ENCODE measurements at places on chromosomes 6 and 20.

DNA sequence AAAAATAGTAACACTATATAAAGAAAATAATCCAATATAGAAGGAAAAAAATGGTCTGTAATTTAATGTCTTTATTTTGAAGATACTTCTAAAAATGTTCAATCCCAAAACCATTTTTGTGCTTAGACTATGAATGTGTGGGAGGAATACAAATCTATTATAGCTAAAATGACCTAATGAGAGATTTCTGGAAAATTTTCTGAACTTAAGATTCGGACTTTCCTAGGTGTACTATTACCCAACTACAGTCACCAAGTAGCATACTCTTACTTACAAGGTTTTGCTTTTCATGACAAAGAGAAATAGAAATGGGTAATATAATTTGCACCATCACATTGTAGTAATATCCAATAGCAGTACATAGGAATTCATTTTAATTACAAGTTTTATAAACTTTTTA lies 29.9 kb downstream of the MAP3K7 start:
- no peak for DNase-seq

DNA sequence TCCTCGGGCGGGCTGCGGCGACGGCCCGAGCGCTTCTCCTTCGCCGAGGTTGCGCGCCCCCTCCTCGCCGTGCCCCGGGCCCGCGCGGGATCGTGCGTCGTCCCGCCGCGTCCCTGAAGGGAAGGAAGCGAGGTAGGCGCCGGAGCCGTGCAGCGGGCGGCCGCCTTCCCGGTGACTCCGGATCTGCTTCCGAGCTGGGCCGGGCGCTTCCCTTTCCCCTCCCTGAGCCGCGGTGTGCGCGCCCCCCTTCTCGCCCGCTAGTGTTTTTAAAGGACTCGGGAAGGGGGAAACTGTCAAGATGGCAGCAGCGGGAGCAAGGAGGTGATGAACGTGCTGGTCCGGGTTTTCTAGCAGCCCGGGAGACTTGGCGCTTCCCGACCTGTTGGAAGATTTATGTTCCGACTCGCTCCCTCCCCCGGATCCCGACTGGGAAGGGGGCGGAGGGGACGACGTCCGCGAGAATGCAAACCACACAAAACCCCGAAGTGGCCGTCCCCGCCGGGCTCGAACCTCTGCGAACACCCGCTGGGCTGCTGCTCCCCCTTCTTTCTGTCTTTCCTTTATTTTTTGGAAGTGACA lies 744 bp upstream of the FOXO3 start:
- no peak for DNase-seq

DNA sequence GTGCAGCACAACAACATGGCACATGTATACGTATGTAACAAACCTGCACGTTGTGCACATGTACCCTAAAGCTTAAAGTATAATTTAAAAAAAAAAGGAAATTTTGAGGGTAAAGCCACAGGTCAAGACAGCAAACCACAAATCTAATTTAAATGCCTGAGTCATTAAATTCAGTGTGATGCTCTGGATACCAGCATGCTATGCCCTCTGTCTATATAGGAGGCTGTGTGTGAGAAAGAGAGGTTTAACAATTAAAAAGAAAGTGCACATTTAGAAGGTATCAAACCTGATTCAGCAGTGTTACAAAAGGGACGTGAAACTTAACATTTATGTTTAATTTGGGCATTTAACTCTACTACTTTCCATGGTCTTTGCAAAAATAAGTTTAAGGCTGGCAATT lies 276.3 kb downstream of the ADGRB3 start:
- DNase-seq = no peak

DNA sequence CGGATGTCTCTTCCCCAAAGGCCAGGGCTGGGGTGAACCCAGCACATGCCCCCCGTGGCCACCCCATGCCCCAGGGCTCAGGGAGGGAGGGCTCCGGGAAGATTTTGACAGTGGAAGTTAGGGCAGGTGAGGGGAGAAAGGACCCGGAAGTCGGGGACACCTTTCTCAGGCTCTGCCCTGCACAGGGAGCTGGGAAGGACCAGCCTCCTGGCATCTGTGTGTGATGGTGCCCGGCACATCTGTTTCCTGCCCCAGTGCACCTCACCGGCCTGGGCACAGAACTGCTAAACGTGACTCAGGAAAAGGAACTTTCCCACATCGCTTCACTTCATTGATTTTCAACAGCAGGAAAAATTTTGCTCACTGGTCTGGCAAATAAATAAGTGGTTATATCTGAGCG lies 141.1 kb upstream of the AFDN start:
- DNase-seq = no peak

GRCh38 chr6:151330130-151330696 lies 61.1 kb downstream of the ZBTB2 start:
- DNase-seq = no peak

- no peak for DNase-seq
Observed at GRCh38 chr6:89597988-89598387, 40.6 kb downstream of the LYRM2 start.

- no peak for DNase-seq
Observed at GRCh38 chr6:8556370-8557013, 121.1 kb upstream of the SLC35B3 start.

DNA sequence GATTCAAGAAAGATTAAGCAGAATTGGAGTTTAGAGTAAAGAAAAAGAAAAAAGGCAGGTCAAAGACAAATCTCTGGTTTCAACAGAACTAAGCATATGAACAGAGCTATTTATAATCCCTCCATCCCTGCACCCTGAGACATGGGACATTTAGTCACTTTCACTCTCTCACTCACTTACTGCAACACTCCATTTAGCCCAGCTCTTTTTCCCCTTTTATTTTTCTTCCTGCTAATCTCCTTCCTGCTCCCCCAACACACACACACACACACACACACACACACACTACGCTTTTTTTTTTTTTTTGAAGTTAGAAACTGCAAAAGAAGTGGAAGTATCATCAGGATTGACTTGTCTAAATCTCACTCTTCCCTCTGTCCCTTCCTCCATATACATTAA lies 45.1 kb upstream of the TBC1D7 start:
- no peak for DNase-seq

Data from stimulated activated CD4-positive, alpha-beta T cell treated with anti-CD3 and anti-CD28 coated beads, Interleukin-2, amount 100 ng/mL, for 4 hours (primary cell).